ENCODE measurements at places on chromosomes 12 and 14.

- no peak for DNase-seq
These were observed 39.8 kb downstream of the DACT1 start for GRCh38 chr14:58677517-58677916.

GRCh38 chr14:70317969-70318634 is 41.4 kb downstream of the COX16 start:
- no peak for DNase-seq

DNA sequence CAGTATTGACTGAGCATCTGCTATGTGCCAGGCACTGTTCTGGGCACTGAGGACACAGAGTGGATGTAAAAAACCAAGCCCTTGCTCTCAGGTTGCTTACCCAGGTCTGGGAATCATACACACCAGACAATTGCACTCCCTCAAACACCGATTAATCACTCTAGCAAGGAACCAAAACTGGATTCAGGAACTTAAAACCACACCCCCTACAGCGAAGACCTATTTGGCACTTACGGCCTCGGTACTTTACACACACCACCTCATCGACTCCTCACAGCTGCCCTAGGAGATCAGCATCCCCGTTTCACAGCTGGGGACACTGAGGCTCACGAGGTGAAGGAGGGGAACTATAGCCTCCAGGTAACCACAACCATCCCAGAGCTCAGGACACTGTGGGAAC is 1.6 kb downstream of the GLTP start:
- no peak for DNase-seq

GRCh38 chr14:105589161-105589925 is 63.0 kb downstream of the TMEM121 start:
- no peak for DNase-seq

GRCh38 chr14:63777024-63777423 is 49.2 kb upstream of the SGPP1 start:
- DNase-seq: no peak

DNA sequence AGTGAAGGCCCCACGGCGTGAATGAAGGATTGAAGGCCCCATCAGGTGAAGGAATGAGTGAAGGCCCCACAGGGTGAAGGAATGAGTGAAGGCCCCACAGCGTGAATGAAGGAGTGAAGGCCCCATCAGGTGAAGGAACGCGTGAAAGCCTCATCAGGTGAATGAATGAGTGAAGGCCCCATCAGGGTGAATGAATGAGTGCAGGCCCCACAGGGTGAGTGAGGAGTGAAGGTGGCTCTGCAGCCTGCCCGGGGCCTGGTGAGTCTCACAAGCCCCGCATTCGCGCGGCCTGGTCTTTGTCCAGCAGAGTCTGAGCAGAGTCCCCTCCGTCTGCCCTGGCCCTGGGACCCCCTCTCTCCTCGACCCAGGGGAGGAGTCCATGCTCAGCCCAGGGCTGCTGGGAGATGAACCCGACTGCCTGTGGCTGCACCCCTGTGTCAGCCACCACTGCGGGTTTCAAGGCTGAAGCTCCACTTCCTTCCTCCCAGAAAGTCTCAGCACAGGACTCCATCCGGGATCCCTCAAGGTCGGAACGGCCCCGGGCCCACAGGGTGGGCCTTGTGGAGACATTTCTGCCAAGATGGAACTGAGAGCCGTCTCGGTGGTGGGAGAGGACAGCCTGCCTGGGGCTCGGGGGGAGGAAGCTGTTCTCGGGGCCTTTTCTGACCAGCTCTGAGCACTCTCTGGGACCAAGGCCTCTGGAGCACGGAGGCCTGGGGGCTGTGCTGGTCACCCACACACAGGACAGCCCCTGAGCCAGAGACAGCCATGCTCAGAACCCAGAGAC is 37.4 kb upstream of the TMEM179 start:
- DNase-seq: no peak

GRCh38 chr12:83866477-83866876 is 1046.1 kb downstream of the SLC6A15 start:
- no peak for DNase-seq

- no peak for DNase-seq
These were observed 5.4 kb upstream of the MBIP start for GRCh38 chr14:36325853-36326252.

GRCh38 chr12:50723865-50724264 is 40.0 kb upstream of the ATF1 start:
- DNase-seq: no peak

DNA sequence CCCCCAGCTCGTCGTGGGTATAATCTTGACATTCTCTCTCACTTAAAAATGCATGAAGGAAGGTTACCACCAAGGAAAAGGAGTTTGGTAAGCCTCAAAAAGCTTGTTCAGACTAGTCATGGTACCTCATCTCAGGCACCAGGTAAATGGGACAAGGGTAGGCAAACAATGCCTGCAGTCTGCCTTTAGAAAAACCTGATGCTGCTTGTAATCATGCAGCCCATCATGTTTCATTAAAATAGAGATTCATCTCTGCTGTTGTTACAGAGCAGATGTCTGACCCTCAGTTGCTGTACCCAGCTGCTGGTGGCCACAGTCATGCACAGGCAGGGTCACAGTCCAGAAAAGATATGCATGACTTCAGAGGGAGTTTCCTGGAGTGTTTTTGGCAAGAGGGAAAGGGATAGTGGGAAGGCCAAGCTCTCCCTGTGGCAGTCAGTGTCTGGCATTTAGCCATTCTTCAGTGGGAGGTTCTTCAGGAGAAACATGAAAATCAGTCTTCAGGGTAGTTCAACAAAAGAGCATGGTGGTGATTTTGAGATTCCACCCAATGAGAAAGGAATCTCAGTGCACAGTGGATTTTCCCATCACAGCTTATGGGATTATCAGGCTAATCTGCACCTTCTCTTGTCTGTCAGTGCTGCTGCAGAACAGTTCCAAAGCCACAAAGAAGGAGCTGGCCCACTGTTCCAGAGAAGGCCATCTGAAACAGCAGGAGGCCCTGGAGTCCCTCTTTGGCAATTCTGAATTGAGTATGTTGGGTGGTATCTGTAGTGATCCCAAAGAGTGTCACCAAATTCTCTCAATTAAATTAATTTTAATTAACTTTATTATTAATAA is 202.7 kb upstream of the FRMD6 start:
- DNase-seq: no peak

- no peak for DNase-seq
These were observed 148.3 kb downstream of the TGFB3 start for GRCh38 chr14:75833326-75834020.

DNA sequence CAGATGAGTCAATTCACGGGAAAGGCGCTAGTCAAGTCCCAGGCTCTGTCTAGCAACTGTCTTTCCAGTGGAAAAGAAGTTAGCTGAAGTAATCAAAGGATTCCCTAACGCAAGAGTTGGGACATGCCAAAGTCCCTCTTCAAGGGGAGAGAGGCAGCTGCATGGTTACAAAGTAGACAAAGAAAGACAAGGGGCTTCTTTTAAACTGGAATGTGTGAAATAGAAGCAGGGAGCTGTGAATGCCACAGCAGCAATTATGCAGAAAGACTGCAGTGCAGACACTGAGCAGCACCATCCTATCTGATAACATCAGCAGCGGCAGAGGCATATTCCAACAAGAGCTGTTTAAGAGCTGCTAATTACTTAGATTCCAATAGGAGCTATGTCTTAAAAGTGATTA is 12.5 kb upstream of the CIPC start:
- DNase-seq: no peak

- no peak for DNase-seq
These were observed 93.2 kb upstream of the OTX2 start for GRCh38 chr14:56903304-56903969.

- DNase-seq: no peak
These were observed 127.3 kb upstream of the SLC38A2 start for GRCh38 chr12:46499901-46500300.

- DNase-seq: no peak
These were observed 218.8 kb upstream of the TMPO start for GRCh38 chr12:98296462-98297079.

DNA sequence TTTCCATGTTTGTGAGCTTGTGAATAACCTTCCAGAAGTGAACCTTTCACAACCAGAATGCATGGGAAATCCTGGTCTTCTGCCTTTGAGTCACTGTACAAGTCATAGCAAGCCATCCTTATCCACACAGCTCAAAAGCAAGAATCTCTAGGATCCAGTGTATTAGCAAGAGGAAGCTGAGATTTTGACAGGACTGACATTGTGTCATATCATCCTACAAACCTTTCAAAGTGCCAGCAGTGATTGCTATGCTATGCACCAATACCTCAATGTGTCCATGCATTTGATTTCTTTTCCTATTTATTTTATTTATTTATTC is 13.5 kb upstream of the NRDE2 start:
- DNase-seq: no peak

GRCh38 chr12:90974286-90974685 is 19.3 kb upstream of the CCER1 start:
- no peak for DNase-seq

DNA sequence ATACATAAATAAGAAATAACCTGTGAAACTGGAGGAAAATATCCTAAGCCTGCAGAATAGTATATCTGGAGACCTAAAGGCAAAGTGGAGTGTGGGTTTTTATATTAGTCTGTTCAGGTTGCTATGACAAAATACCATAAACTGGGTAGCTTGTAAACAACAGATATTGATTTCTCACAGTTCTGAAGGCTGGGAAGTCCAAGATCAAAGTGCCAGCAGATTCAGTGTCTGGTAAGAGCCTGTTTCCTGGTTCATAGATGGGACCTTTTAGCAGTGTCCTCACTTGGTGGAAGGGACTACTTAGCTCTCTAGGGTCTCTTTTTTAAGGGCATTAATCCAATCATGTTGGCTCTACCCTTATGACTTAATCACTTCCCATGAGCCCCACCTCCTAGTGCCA is 25.4 kb upstream of the NEDD1 start:
- DNase-seq: no peak

DNA sequence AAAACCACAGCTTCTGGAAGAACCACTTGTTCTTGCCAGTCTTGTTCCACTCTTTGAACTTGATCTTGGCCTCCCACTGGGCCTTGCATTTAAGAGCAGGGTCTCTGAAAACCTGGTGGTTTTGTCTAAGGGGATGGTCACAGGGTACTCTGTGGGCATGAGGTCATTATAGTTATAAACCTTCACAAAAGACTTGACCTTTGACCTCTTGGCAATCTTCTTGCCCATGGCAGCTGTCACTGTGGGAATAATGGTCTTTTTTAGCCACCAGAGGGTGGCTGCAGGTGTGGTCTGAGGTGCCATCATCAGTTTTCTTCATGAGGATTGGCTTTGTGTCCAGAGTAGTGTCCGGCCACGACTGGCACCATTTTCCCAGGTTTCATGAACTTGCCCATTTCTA is 9.1 kb downstream of the ATP6V0A2 start:
- DNase-seq: no peak

DNA sequence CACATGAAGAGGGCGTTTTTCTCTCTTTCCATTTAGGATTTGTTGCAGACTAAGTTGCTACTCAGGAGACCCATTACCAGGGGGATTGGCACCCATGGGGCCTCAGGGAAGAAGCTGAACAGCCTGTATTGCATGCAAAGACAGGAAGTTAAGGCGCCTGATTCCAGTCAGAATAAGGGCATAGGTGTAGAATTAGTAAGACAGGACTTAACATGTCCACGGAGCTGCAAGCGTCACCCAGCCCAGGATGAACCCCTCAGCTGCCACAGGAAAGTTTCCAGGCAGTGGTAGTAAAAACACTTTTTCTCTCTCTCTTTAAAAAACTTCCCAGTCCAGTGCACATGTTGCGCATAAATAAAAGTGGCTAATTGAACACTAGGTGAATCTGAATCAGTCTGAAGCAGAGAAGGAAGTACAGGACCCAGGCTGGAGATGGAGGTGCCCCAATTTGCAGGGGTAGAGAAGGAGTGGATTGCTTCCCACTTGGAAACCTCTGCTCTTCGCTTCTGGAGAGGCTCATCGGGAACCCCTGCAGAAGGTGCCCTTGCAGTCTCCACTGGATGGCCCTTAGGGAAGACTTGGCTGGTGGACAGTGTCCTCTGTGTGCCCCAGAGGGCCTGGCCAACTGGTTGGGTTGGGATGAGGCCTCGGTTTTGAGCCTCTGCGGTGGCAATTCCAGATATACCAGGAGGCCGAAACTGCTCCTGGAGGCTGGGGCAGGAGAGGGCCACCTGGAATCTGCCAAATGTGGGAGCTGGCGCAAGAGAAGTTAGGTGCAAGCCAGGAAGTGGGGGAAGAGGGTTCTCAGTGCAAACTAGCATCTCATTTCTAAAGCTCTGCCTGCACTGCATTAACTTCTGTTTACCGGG is 10.7 kb upstream of the TBX3 start:
- no peak for DNase-seq

GRCh38 chr14:74244115-74244514 is 4.9 kb downstream of the VSX2 start:
- no peak for DNase-seq

DNA sequence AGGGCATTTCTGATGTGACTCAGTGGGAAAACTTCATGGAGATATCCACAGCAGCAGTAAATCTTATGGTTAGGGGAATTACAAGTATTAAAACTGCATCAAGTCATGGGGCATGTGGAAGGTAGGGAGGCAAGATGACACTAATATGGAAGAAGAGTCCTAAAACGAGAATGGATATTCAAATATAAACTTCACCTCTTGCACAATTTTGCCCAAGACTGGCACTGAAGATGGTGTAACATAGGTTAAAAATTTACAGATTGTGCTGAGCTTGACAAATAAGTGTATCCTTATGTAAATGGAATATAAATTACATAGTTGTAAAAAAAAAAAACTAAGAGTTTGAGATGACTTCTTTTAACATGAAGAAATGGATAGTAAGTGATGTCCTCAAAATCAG is 12.8 kb downstream of the ETFRF1 start:
- no peak for DNase-seq

- DNase-seq: no peak
These were observed 11.4 kb upstream of the KTN1 start for GRCh38 chr14:55568618-55569017.

- no peak for DNase-seq
These were observed 7.3 kb downstream of the SCYL2 start for GRCh38 chr12:100274291-100274690.

DNA sequence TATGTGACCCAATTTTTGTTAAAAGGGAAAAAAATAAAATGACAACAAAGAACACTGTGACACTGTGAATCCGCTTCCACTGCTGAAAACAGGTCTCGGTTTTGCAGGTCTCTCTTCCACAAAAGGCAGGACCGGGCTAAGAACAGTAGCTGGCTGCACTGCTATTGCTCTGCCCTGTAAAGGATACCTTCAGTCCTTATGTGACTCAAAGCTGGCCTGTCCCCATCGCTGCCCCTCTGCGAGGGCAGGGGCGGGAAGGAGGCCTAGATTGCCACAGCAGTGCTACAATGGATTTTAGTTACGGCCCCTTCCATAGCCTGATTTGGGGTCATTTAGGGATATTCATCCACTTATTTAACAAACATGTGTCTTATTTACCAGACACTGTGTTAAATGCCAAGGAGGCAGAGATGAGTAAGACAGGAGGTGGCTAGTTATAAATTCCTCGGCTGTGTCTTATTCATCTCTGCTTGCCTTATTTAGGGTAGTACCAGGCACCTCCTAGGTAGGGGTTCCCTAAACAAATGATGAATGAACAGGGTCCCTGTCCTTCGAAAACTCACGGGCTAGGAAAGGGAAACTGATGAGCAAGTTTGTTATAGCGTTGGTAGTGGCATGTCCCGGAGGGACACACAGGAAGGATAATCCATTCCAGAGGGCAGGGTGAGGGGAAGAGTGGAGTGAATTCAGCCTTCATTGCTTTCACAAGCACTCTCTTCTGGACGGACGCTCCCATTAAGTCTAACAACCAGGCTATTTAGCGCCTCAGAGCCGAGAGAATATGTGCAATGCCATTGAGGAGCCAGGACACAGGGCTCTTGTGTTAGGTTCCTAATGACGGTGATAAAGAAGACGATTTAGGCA is 73.3 kb downstream of the EID3 start:
- DNase-seq: no peak
